Right cardiac atrium (tissue), 5 donors: ENCODE measurements at places on chromosomes 1 and 21.
A peak's percentile ranks its signal among the peaks of the same experiment; 100 is the strongest.

GRCh38 chr1:209229494-209230061 lies 353.9 kb upstream of the CAMK1G start:
- no peak for DNase-seq

GRCh38 chr1:239717097-239717917 lies 330.9 kb downstream of the CHRM3 start:
- no peak for DNase-seq

DNA sequence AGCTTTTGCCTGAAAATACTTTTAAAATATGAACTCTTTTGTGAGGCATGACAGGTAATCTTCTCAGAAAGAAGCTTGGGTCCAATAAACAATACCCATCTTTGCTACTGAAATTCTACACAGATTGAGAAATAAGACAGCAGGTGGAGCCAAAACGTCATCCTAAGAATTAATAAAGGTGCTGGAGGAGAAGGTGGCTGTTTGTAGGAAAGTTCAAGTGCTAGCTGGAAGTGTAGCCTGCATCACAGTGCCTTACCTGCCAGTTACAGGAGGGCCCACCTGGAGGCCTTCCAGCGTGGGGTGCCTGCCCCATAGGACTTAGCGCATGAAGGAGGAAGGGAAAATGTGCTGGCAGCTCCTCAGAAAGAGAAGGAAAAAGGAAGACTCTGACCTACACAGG lies 93.7 kb downstream of the TTC3 start:
- DNase-seq: no peak

DNA sequence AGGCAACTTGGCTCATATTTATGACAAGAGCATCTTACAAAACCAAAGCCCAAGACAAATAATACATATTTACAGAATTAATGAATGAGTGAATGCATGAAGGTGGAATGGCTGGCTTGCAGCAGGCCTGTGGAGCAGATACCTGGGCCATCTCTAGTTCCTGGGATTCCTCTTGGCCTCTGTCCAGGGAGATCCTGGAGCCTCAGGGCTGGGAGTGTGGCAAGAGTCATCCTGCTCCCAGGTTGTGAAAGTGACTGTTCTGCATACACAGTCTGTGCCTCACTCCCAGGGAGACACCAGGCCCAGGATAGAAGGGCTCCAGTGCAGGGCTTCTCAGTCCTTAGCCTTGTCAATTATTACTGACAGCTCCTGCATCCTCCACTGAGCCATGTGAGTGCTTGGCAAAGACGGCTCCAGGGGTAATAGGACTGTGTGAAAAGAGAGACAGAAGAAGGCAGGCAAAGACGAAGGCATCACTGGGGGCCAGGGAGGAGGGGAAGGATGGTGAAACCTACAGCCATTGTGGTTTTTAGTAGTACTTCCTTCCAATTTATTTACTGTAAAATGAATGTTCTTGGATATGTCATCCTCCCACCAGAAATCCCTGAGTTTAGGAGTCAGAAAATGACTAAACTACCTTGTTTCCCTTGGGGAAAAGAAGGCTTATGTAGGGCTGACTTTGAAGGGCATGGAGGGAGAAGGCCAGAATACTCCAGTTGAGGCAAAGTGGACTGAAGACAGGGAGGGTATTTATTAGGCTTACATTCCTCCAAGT lies 14.3 kb upstream of the KPRP start:
- no peak for DNase-seq

DNA sequence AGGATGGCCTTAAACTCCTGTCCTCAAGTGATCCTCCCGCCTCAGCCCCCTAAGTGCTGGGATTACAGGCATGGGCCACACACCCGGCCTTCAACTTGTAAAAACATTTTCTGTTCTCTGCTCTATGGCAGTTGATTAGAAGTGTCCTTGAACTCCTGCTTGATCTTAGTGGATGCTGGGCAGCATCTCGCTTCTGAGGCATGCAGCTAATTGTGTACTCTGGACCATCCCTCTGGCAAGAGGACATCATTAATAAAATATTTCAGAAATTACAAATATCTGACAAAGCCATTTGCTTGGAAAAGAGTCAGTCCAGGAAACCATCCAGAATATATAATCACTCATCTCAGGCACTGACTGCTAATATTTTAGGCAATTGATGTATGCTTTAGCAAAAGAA lies 8.1 kb downstream of the NGF start:
- no peak for DNase-seq

GRCh38 chr1:204971517-204972336 lies 71.3 kb upstream of the CNTN2 start:
- DNase-seq: peak; percentile 31

GRCh38 chr1:24277420-24278169 lies 41.6 kb upstream of the GRHL3 start:
- DNase-seq: no peak

- DNase-seq: no peak
Measured at GRCh38 chr1:82818586-82818985, 1017.9 kb downstream of the ADGRL2 start.

DNA sequence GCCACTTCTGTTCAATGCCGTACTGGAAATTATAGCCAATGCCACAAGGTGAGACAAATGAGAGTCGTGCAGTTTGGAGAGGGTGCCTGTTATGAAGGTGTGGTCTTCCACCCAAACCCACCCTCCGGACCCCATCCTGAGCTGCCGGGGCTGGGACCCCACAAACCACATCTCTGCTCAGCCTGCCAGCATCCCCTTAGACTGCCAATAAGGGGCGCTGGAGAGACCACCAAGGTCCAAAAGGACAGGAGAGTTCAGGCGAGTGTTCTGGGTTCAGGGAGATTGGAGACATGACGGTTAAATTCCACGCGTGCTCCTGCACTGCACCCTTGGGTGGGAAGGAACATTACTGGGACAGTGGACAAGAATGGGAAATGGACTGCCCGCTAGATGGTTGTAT lies 48.7 kb upstream of the COL18A1 start:
- no peak for DNase-seq

GRCh38 chr1:59328353-59328752 lies 31.5 kb downstream of the FGGY start:
- DNase-seq: no peak

DNA sequence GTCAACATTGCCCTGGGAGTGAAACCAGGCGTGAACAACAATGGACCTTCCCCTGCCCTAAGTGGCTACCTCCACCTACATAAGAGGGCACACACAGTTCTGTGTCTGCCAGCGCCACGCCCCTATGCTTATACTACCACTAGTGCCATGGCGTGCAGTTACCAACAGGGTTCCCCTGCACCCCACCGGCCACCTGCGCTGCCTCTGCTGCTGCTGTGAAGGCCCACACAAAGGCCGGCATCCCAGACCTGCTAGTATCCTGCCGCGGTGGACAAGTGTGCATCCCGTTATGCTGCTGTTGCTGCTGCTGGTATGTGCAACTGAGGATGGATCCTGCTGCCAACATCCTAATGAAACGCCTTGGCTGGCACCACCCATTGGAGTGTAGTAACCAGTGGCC lies 75.7 kb downstream of the INTS7 start:
- no peak for DNase-seq

DNA sequence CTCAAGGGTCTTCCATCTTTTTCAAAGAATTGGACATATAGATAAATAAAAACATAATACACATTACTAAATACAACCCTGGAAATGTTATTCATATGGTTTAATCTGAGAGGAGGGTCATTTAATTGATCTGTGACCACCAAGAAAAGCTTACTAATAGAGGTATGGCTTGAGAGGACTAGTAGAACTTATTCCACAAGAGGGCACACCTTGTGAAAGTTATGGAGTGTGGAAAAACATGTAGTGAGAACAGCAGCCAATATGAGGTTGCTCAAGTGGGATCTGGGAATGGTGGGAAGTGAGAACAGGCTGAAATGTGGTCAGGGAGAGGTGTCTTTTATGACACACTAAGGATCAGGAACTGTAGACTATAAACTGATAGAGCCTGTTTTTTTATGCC lies 973.5 kb upstream of the B3GALT2 start:
- DNase-seq: no peak

GRCh38 chr1:54811739-54812655 lies 10.9 kb upstream of the TTC22 start:
- no peak for DNase-seq
